ENCODE measurements at places on chromosomes 4 and X.

DNA sequence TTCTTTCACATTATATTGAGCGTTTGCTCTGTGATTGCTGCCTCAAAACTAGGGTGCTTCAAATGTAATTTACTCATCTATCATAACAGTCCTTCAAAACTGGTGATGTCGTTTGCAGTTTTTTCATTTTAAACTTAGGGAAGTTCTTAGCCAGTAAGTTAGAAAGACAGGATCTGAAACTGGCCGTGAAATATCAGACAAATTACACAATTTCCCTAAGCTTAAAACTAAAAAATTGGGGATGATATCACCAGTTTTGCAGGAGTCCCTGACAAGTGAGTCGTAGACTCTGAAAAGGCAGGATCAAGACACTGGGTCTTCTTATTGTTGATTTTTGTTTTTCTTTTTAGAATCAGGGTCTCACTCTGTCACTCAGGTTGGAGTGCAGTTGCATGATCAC is 44.8 kb downstream of the MOB1B start:
- no peak for DNase-seq

- DNase-seq, result no peak
Measured at GRCh38 chr4:56311299-56311975, 75.9 kb downstream of the AASDH start.

- no peak for DNase-seq
Measured at GRCh38 chrX:39828971-39829370, 268.8 kb downstream of the BCOR start.

GRCh38 chr4:127548990-127549925 is 83.5 kb upstream of the INTU start:
- DNase-seq, result no peak

- DNase-seq, result no peak
Measured at GRCh38 chr4:109969919-109970318, 57.2 kb downstream of the EGF start.

DNA sequence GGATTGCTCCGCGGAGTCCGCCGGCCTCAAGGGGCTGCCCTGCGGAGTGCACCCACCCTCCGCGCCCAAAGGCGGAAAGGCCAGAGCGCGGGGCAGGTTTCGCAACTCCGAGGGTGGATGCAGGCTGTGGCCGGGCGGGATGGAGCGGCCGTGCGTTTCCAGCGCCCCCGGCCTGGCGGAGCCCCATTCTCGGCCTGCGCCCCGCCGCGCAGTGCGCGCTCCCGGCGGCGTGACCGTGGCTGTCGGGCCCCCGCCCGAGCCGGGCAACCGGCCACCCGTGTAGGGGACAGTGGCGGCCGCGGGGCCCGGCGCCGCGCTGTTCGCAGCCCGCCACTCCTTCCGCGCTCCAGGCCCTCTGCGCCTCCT is 331 bp downstream of the SETD7 start:
- no peak for DNase-seq

- DNase-seq, result no peak
Measured at GRCh38 chrX:73447311-73447794, 500 bp downstream of the CDX4 start.

DNA sequence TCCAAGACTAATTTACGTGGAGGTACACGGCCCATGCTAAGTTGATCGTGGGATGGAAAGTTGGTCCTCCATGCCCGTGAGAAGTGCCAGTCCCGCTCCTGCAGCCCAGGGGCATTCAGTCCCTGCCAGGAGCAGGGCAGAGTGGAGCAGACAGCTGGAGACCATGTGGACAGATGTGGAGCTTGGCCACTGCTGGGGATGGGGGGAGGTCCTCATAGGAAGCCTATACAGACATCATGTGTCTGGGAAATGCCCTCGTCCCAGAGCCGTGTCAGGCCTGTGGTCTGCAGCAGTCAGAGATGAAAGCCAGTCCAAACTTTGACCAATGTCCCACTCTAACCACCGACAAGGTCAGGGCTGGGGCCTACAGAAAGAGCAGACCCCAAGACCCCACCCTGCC is 118.4 kb downstream of the CPZ start:
- DNase-seq, result no peak

- DNase-seq, result no peak
Measured at GRCh38 chrX:133726211-133726630, 259.2 kb downstream of the GPC3 start.

DNA sequence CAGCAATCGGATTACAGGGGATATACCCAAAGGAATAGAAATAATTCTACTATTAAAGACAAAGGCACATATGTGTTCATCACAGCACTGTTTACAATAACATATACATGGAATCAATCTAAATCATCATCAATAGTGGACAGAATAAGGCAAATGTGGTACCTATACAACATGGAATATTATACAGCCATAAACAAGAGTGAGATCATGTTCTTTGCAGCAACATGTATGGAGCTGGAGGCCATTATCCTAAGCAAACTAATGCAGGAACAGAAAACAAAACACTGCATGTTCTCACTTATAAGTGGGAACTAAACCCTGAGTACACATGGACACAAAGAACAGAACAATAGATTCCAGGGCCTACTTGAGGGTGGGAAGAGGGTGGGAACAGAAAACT is 163.2 kb downstream of the CFAP299 start:
- DNase-seq, result no peak

- DNase-seq, result no peak
Measured at GRCh38 chr4:76420188-76420761, 666 bp downstream of the CCDC158 start.

DNA sequence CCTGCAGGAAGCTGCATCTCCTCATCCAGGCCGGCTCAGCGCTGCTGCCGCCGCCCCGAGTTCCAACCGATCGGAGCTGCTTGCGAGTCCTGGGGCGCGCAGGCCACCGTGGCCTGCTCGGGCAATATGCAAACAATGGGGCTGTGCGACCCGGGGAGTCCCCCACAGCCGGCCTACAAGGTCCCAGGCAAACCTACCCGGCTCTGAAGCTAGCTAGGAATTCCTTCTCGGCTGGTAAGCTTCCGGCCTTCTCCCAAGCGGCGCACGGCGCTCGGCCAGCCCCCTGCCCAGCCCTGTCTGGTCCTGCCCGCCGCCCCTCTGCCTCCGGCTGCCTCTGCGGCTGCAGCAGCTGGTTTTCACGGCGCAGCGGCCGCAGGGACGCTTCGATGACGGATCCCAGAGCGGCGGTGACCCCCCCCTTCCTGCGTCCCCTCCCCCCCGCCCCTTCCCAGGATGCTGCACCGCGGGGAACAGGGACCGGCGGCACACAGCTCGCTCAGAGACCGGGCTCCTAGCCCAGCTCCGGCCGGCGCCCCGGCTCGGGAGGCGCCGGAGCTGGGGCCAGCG is 59.4 kb downstream of the TSC22D3 start:
- no peak for DNase-seq

- DNase-seq, result no peak
Measured at GRCh38 chr4:149835280-149835679, 19.6 kb upstream of the IQCM start.

DNA sequence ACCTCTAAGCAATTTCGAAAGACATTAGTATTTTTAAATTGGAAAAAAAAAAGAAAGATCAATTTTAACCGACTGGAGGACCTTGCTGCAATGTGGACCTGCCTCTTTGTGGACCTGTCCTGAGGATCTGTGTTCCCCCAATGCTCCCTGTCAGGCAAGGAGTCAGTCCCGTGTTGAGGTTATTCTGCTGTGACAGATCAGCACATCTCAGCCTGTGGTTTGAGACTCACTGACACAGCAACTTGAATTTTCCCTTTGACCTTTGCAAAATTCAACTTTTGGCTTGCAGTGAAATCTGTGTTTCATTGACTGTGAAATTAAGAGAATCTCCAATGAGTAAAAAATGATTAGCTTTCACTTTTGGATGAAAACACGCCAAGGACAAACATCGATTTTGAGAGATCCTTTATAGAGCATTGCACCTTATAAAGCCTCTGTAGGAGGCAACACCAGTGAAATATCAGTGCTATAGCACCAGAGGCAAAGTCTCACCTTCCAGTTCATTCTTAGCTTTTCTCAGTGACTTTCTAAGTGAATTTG is 186.9 kb downstream of the GPAT3 start:
- DNase-seq, result no peak

Measured in bone marrow (tissue), 2 donors.